ENCODE measurements at places on chromosomes 5 and 9.
A peak's percentile ranks its signal among the peaks of the same experiment; 100 is the strongest.

DNA sequence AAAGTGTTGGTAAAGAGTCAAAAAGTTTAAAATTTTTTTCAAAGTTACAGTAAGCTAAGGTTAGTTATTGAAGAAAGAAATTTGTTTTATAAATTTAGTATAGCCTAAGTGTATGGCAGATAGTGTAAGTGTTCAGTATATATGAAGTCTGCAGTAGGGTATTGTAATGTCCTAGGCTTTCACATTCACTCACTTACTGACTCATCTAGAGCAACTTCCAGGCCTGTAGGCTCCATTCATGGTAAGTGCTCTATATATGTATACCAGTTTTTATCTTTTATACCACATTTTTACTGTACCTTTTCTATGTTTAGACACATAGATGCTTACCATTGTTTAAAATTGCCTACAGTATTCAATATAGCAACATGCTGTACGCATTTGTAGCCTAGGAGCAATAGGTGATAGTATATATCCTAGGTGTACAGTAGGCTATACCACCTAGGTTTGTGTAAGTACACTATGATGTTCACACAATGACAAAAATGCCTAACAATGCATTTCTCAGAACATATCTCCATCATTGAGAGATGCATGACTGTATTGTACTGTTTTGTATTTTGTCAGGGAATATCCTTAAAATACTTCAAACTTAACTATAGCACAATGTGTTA is 38.5 kb downstream of the CYSTM1 start:
- no peak for DNase-seq

GRCh38 chr9:127281891-127282290 is 17.3 kb downstream of the GARNL3 start:
- no peak for DNase-seq

GRCh38 chr9:107749787-107750444 is 260.3 kb upstream of the KLF4 start:
- no peak for DNase-seq

- DNase-seq, result no peak
Observed at GRCh38 chr5:79378510-79379186, 135.3 kb downstream of the HOMER1 start.

DNA sequence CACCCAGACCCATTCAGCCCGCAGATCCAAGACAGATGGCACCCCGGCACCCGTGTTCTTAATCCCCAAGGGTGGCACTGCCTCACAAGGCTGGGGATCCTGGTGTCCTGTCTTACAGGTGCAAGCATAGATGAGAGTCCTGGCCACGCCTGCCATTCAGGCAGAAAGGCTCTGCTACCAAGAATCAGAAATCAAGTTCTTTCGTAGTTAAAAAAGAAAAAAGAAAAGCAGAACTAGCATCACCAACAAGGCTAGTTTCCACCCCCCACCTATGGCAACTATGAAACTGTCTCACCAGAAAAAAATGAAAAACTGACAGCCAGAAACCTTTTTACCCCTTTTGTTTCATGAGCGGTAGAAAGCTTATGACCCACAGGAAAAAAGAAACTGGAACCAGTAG is 170.4 kb downstream of the SYK start:
- no peak for DNase-seq

DNA sequence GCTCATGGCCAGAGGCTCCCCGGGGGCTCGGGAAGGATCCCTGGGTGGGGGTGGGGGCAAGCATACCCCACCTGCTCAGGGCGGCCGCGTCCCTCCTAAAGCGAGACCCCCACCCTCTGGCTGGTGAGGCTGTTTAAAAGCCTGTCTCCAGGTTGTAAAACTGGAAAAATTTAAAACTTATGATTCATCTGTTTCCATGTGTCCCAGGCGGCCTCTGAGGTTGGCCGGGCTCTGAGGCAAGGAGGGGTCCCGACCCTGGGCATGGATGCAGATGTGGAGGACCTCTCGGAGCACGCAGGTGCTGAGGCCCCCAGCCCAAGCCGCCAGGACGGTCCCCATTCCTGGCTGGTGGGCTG is 24.2 kb upstream of the TMEM250 start:
- DNase-seq, result no peak

GRCh38 chr9:3023449-3023848 is 179.6 kb upstream of the PUM3 start:
- DNase-seq, result peak; percentile 11

DNA sequence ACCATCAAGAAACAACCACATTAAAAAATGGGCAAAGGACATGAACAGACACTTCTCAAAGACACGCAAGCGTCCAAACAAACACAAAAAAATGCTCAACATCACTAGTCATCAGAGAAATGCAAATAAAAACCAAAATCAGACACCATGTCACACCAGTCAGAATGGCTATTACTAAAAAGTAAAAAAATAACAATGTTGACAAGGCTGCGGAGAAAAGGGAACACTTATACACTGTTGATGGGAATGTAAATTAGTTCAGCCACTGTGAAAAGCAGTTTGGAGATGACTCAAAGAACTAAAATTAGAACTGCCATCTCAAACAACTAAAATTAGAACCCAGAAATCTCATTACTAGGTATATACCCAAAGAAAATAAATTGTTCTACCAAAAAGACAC is 80.4 kb downstream of the CAAP1 start:
- DNase-seq, result no peak

GRCh38 chr5:138458384-138458783 is 6.9 kb upstream of the EGR1 start:
- no peak for DNase-seq

DNA sequence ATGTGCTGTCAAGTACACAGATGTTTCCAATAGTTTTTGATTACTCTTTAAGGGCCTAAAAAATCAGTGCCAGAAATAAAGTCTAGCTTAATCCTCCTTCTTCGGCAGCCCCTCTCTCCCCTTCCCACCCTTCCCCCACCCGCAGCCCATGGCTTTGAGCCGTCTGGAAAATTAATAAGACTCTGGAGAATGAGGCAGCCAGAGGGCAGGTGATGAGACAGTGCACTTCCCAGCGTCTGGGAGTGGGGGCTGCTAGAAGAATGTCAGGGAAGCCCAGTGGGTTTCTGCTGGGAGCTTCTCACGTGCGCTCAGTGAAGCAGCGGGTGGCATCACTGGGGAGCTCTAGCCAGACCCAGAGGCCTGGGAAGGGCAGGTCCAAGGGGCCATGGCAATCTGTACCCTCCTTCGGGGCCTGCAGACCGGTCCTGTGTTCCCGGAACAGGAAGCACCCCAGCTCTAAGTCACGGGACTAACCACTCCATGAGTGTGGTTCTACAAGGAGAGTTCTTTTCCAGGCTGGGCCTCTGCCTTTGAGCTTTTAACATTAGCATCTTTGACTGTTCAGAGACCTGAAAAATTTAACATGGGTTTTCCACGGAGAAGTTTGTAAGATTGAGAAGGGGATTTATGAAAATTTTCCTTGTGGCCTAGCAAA is 164.8 kb upstream of the OTULINL start:
- no peak for DNase-seq

DNA sequence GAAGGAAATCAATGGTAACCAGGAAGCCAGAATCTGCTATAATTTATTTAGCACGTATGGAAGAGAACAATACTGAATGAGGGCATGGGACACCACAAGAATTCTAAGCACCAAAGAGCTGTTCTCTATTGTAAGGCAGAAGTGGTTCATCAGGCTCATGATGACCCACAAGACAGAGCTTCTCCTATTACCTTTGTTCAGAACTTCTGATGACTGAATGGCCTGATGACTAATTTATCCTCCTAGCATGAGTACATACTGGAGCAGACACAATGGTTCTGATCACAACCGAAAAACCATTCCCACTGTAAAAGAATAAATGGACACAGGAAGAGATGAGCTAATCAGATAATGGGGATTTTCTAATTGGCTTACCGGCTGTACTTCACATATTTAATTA is 329.8 kb upstream of the PDE4D start:
- DNase-seq, result no peak

DNA sequence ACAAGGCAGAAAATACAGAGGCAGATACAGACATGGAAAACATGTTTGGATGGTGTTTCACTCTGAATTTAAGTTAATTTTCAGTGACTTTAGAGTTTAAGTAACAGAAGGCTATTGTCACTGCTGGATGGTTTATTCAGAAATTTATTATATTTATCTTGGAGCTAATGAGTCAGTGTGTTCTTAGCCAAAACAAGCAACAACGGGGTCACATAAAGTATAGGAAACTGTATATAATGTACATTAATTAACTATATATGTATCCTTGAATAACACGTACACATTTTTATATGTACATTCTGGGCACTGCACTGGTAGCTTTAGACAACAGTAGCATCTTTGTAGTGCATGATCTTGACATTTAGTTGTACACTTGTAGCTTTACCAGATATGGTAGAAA is 30.7 kb downstream of the CYLC2 start:
- no peak for DNase-seq

DNA sequence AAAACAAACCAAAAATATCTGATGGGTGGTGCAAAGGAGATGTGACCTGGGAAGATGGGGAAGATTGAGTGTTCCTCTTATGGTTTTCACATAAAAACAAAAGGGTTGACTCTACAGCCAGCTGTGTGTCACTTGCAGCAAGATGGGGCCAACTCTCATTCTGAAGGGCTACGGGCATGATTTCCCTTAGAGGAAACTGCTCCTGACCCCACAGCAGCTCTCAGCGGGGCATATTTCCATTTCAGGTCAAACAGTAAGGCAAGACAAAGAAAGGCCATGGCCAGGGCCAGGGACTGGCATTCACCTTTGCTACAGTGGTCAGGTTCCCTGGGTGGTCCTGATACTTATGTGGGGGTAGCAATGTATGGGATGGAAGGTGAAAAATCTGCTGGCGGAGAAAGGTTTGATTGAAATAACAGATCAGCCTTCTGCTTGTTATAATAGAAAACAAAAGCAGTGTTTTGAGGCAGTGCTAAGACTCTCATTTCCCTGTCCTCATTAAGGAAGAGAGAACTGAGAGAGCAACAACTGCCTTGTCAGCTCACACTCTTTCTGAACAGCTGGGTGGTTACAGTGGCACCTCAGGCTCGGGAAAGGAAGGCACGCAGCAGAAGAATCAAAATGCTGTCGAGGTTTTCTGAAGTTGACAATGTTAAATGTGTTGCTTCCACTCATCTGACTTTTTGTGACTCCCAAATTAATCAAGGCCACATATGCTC is 120.7 kb upstream of the PCA3 start:
- no peak for DNase-seq

- DNase-seq, result no peak
Observed at GRCh38 chr9:93897075-93897970, 57.8 kb downstream of the BARX1 start.

DNA sequence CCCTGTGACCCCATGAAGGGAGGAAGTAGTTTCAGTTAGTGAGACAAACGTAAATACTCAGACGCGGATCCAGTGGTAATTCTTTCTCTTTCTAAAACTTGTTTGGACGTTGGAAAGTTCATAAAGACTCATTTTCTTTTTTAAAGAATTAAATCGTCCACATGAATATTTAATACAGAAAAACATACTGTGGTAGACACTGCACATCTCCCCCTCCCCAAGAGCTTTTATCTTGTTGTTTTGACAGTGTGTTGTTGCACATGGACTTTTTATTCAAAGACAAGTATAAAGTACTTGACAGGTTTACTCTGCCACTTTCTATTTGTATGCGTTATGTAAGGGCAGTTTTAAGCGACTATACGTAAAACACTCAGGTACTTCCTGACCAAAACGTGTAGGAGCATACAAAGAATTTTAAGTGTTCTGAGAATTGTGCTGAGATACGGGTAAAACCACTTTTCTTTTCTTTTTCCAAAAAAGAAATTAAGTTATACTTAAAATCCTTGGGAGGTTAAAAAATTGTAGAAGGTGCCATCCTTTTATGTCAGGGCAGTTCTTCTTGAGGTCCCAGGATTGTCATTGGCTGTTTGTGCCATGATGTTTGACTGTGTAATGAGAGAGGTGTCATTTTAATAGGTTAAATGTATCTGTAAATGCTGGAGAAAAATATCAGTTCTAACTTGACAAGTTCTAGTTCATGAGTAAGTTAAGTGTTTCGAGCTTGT is 1.3 kb downstream of the NIPBL start:
- DNase-seq, result peak; percentile 39

GRCh38 chr5:16721151-16722096 is 104.6 kb upstream of the RETREG1 start:
- no peak for DNase-seq

GRCh38 chr9:133864011-133864410 is 125.9 kb upstream of the SARDH start:
- no peak for DNase-seq

DNA sequence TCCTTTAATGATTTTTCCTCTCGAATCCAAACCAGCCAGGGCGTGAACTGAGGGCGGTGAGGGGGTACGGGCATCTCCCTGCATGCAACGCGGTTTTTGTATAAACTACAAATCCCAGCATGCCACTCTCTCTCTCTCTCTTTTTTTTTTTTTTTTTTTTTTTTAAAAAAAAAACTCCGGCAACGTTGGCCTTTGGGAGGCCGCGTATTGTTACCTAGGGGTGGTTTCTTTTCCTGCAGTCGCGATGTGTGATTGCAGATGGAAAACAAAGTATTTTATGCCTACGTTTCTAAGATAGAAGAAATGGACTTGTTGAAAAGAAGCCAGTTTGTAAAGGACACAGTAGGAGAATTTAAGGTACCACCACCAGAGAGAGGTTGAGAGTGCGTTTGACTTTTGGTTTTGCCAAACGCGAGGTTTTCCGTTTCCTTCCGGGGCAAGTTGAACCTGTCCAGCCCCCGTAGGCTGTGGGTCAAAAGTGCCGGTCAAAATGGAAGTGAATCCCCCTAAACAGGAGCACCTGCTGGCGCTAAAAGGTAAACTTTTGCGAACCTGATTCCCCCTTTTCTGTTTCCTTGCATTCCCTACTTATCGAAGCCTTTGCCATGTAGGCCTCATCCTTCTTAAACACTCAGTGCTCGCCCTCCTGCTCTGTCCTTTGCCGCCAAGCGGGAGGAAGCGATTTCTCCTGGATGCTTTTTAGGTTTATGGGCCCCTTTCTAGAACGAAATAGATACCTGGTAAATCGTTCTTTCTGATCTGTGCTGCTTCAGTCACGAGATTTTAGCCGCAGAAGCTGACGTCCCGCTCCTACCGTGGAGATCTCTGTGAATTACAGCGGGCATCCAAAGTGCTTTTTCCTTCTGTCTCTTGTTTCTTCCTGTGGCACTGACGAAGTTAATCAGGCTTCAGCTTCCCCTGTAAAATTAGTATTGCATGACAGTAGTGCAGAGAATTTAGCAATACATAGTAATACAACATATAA is at the start of the genes SHLD3 and TRAPPC13:
SHLD3 (plus strand) TSS at position 457 of the 985 bp plus-strand sequence. CDS start 4,561 bp downstream, outside the sequence.
TRAPPC13 (plus strand) TSS at position 457 of the 985 bp plus-strand sequence; CDS start at position 491, 34 bp downstream.
- DNase-seq, result peak; percentile 88

Measured in activated CD8-positive, alpha-beta T cell treated with anti-CD3 and anti-CD28 coated beads for 36 hours (primary cell).